Caudate nucleus (tissue), 63 donors: ENCODE measurements at places on chromosomes 1 and 21.

DNA sequence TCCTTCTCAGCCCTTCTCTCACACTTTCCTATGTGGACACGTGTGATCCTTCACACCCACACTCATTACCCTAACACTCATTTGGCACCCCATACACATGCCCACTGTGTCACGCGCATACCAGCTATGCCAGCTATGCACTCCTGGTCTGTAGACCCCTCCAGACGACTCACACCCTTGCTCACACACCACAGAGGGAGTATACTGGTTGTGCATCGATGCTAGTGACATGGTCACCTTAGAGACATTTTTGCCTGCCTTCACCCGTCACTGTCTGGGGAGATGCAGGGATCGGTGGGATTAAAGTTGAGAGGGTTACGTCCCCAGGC is 8.3 kb upstream of the PPM1J start:
- no peak for DNase-seq

DNA sequence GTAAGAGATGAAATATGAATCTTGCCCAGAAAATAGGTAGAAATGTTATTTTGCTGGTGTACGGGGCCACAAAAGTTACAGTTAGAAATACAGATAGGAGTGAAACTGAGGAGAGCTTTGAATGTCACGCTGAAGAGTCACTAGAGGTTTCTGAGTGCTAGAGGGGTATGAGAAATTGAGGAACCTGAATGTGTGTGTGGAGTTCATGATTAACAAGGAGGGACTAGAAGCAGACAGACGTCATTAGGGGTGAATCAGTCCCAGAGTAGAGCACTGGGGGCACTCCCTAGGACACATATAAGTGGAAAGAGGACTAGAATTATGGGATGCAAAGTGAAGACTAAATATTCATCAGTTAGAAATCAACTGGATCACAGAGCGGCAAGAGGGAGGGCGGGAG is 188.9 kb upstream of the MAP1LC3C start:
- no peak for DNase-seq

GRCh38 chr1:94039514-94039870 is 81.5 kb downstream of the ABCA4 start:
- no peak for DNase-seq

- DNase-seq: no peak
Measured at GRCh38 chr1:30878559-30878958, 30.0 kb downstream of the SDC3 start.

DNA sequence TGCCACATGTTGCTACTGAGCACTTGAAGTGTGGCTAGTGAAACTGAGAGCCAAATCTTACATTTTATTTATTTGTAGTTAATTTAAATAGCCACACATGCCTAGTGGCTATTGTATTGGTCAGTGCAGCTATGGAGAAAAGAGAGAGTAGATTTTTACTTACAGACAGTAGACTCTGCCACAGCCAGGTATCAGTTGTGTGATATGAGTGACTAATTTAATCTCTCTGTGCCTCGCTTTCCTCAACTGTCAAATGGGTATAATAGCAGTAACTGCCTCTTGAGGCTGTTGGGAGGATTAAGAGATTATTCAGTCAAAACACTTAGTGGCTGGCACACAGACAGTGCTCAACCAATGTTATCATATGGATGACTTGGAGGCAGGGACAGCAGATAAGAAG is 49.0 kb downstream of the UBE2T start:
- no peak for DNase-seq

DNA sequence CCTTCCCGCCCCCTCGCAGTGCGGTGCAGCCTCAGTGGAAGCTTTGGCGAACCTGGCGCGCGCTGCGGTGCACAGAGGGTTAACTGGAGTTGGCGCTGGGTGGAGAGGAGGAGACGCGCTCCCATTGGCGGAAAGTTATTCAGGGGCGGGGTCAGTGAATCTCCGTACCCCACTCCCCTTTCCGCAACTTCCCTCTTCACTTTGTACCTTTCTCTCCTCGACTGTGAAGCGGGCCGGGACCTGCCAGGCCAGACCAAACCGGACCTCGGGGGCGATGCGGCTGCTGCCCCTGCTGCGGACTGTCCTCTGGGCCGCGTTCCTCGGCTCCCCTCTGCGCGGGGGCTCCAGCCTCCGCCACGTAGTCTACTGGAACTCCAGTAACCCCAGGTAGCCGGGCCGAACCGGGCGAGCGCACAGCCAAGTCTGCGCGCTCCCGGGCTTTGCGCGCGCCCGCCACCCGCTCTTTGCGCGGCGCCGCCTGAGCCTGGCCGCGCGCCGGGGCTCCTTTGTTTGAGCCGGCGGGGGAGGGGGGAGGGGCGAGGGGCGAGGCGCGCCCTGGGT is at the start of gene EFNA4:
Gene EFNA4, plus strand, starts transcription at position 191 of the 561 bp plus-strand sequence. Its CDS starts 84 bp downstream, at position 275.
- peak; percentile 14 for DNase-seq

- DNase-seq: no peak
Measured at GRCh38 chr1:55480029-55480795, 265.0 kb upstream of the USP24 start.

DNA sequence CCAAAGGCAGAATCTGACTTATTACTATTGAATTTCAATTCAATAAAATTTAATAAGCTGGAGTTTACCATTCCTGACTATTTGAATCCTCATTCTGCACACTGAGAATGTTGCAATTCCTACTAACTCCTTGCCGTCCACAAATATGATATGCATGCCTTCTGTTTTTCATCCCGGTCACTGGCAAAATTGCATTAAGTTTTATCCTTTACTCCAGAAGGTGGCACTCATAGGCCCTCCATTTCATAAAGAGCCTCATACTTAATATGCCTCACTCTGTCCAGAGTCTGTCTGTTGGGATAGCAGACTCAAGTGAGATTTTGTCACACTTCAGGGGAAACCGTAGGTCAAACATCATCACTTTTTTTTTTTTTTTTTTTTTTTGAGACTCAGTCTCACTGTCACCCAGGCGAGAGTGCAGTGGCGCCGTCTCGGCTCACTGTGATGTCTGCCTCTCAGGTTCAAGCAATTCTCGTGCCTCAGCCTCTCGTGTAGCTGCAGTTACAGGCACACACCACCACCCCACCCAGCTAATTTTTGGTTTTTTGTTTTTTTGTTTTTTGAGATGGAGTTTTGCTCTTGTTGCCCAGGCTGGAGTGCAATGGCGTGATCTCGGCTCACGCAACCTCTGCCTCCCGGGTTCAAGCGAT is 27.3 kb downstream of the F11R start:
- no peak for DNase-seq

DNA sequence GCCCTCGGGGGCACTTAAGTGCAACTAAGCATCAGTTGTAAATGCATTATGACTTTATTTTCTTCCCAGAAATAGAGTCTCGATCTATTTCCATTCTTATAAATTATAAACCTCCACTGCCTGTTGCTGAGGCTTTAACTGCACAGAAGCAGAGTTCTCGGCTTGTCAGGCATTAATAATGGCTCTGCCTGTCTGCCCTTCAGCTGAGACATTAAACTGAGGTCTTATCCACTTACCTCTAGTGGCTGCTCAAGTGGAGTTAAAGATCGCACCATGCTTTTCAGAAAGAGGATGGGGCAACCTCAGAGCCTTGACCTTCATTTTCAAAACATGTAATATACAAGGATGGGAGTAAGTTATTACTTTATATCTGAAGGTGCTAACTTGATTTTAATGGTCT is 597.6 kb upstream of the PRMT6 start:
- no peak for DNase-seq

- no peak for DNase-seq
Measured at GRCh38 chr1:180791806-180792205, 120.9 kb upstream of the KIAA1614 start.

DNA sequence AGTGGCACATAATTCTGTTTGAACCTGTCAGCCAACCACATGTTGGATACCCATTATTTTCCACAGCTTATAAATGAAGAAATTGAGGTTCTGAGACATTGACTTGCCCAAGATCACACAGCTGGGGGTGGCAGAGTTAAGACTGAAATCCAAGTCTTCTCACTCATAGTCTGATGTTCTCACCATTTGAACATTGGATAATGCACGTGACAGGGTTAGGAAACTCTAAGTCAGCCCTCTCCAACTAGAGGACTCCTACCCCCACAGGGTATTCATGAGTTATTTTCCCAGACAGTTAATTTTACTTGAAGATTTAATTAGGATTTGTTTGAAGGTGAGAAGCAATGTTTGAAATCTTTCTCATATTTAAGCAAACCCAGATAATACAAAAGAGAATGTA is 38.1 kb upstream of the C1orf105 start:
- DNase-seq: no peak

GRCh38 chr1:241640867-241641622 is 876 bp upstream of the CHML start:
- peak; percentile 16 for DNase-seq

- no peak for DNase-seq
Measured at GRCh38 chr1:187516874-187517273, 688.1 kb downstream of the PLA2G4A start.

GRCh38 chr1:30327370-30328099 is 395.9 kb downstream of the MATN1 start:
- DNase-seq: no peak

DNA sequence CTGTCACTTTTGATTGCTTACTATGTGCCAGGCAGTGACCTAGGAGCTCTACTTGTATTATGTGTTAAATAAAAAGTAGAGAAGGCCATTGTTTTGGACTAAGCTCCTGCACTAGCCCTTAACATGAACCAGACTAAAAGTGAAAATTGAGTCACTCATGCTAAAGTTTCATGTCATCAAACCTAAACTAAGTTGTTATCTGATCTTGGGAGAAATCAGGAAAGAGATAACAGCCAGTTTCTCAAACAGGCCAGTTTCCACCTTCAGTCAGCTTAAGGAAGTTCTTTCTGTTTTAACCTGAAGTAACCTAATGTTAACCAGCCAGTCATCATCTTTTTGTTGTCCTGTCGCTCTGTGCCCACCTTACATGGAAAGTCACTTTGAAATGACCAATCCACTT is 102.1 kb upstream of the MARK1 start:
- DNase-seq: no peak

DNA sequence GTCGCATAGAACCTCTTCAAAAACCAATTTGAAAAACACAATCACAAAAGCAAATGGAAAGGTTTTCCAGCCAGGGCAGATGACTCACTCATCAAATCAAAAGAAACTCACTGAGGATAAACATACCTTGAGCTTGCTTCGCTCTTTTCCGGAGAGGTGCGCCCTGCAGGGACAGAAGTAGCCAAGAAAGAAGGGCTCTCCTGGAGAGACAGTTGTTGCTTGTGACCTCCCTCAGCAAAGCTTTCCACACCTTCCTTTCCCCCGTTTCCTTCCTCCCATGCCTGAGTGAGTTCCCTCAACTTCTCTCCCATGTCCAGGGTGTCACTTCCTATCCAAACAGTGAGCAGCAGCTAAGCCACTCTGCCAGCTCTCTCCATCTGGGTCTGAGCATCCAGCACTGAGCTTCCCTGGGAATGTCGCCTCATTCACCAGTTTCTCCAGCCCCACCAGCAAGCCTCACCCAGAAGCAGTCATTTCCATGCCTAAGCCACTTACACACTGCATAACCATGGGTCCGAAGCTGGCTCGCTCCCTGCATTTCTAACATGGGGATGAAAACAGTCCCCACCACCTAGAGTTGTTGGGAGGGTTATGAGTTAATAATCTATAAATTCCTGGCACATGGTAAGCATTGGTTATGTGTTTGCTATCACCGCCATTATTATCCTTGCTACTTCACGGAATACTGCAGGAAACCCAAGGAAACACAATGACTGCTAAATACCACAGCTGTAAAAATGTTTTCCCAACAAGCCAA is 75.0 kb downstream of the PTPN14 start:
- no peak for DNase-seq

GRCh38 chr1:25658791-25659431 is 42.3 kb downstream of the MAN1C1 start:
- DNase-seq: no peak

DNA sequence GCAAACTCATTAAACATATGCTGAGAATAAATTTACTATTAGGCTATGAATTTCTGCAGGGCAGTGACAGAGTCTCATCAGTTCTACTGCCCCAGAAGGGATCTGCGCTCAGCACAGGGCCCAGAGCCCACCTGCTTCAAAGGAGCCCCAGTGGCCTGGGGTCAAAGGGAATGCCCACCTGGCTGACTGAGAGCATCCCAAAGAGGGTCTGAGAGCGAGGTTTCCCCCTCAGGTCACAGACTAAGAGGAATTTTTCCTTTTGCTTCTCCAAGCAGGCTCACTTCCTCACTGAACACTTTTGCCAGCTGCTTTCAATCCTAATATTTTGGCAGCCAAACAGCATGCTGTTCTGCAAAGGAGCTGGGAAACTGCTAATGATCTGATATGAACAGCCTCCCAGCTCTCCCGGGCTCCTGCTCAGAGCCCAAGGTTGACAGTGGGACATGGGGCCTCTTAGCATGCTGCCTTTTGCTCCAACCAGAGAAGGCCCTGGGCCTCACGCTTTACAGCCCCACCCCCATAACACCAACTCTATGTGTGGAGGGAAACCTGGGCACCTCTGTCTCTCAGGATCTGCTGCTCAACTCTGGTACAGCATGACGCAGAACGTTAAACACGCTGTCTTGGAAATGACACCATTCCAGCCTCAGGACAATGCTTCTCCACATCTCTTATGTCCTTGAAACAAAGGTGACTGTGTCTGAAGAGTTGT is 70.7 kb upstream of the SYT6 start:
- no peak for DNase-seq

GRCh38 chr1:232921381-232921780 is 29.0 kb upstream of the NTPCR start:
- no peak for DNase-seq

DNA sequence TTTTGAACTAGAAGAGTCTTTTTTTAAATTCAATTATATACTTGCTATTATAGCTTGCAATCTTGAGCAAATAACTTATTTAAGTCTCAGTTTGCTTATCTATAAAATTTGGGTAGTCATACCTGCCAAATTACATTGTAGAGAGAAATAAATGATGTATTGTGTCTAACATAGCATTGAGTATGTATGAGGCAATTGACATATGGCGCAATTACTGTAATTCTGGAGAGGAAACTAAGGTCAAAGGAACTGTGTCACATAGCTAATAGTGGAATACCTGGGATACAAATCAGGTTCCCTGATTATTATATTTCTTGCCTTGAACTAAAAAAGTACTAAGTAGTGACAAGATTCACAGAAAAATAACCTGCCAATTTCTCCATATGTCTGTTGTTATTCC is 302.5 kb downstream of the PDE4B start:
- no peak for DNase-seq

GRCh38 chr1:94316836-94317789 is 79.7 kb upstream of the ARHGAP29 start:
- DNase-seq: no peak

DNA sequence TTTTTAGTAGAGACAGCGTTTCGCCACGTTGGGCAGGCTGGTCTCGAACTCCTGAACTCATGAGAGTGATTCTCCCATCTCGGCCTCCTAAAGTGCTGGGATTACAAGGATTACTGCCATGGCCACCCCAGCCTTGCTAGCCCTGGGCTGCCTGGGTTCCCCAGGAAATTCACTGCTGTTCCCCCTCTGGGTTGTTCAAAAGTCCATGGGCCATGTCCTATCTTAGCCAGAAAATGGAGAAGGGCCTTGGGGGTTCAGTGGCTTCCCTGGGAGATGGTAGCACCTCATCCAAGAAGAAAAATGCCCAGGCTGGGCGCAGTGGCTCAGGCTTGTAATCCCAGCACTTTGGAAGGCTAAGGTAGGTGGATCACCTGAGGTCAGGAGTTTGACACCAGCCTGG is 20.9 kb downstream of the SLC26A9 start:
- no peak for DNase-seq

GRCh38 chr21:27511233-27511632 is 544.3 kb upstream of the ADAMTS5 start:
- DNase-seq: no peak
